Left ventricle myocardium inferior (tissue), 1 donor: ENCODE measurements at places on chromosomes 4 and X. TPM values are rescaled to one million over a fixed set of nuclear protein-coding genes. Genes with fewer than 3 reads are reported as not detected.

ENPEP gene
- total RNA-seq, result 3.5 TPM

SYN1 gene
- total RNA-seq, result 13.9 TPM

GRCh38 chr4:16969696-16970135, 71.3 kb upstream of the LDB2 start:
- H3K27me3 ChIP-seq, result no peaks in the 10 kb centered on the region
- H3K27ac ChIP-seq, result no peak overlapping the region
- H3K4me1 ChIP-seq, result no peaks in the 10 kb centered on the region
- H3K4me3 ChIP-seq, result no peak overlapping the region
- no peak for DNase-seq

GRCh38 chr4:153649572-153649991, 34.5 kb upstream of the TLR2 start:
- peaks cover 17% of the 10 kb centered on the region for H3K4me1 ChIP-seq
- no peaks in the 10 kb centered on the region for H3K27me3 ChIP-seq
- no peak overlapping the region for H3K4me3 ChIP-seq

DNA sequence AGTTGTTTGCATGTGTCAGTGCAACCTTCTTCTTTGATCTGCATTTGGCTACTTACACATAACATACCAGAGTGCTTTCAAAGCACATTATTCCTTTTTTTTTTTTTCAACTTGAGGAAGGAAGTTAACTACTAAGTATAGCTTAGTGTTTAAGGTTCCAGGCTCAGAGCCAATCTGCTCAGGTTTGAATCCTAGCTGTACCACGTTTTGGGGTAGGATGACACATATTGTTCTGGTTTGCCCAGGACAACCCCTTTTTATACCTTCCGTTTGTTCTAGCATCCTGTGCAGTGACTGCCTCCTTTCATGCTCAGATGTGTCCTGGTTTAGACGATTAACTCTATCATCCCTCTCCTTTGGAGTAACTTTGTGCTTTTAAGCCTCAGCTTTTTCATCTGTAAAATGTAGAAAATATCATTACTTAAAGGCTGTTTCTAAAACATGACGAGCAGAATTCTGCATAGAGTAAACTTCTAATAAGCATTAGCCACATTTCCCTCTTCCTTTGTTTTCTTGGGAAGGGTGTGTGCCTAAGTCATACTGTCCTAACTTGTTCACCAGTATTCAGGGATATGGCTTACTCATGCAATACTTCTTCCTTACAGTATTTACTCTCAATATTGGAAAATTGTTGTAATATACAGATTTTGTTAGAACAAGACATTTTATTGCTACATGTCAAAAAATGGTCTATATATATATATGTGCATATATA, 281.3 kb downstream of the C4orf33 start:
- H3K27me3 ChIP-seq, result peaks cover 18% of the 10 kb centered on the region
- DNase-seq, result no peak
- H3K4me3 ChIP-seq, result no peak overlapping the region
- peaks cover 3% of the 10 kb centered on the region for H3K4me1 ChIP-seq
- H3K36me3 ChIP-seq, result no peaks in the 10 kb centered on the region

GRCh38 chrX:19968276-19968675, 22.6 kb downstream of the BCLAF3 start:
- H3K4me3 ChIP-seq, result no peak overlapping the region
- H3K4me1 ChIP-seq, result no peaks in the 10 kb centered on the region
- no peak for DNase-seq

- H3K36me3 ChIP-seq, result no peaks in the 10 kb centered on the region
- no peak overlapping the region for H3K27ac ChIP-seq
- H3K4me1 ChIP-seq, result peaks cover 8% of the 10 kb centered on the region
- H3K27me3 ChIP-seq, result no peaks in the 10 kb centered on the region
- no peak overlapping the region for H3K4me3 ChIP-seq
These were observed 110.3 kb downstream of the SHROOM3 start for GRCh38 chr4:76545226-76545884.

DNA sequence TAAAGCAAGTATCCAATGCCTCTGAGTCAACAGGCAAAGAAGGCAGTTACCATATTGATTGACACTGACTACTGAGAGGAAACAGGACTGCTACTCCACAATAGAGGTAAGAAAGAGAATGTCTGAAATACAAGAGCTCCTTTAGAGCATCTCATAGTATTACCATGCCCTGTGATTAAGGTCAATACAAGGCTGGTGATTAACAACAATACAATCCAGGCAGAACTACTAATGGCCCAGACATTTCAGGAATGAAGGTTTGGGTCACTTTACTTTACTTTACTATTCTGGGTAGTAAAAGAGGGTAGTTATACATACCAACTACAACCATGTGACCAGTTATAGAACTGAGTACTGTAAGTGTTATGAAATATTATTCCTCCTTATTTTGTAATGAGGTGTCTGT, 44.5 kb downstream of the BRWD3 start:
- no peaks in the 10 kb centered on the region for H3K27me3 ChIP-seq
- H3K4me1 ChIP-seq, result no peaks in the 10 kb centered on the region
- no peak overlapping the region for H3K4me3 ChIP-seq
- no peak for DNase-seq
- H3K36me3 ChIP-seq, result no peaks in the 10 kb centered on the region
- H3K27ac ChIP-seq, result no peak overlapping the region

- no peak overlapping the region for H3K4me3 ChIP-seq
- no peaks in the 10 kb centered on the region for H3K27me3 ChIP-seq
- DNase-seq, result no peak
- H3K4me1 ChIP-seq, result no peaks in the 10 kb centered on the region
- H3K36me3 ChIP-seq, result no peaks in the 10 kb centered on the region
- no peak overlapping the region for H3K27ac ChIP-seq
These were observed 58.6 kb upstream of the MCF2 start for GRCh38 chrX:139766545-139766983.

DNA sequence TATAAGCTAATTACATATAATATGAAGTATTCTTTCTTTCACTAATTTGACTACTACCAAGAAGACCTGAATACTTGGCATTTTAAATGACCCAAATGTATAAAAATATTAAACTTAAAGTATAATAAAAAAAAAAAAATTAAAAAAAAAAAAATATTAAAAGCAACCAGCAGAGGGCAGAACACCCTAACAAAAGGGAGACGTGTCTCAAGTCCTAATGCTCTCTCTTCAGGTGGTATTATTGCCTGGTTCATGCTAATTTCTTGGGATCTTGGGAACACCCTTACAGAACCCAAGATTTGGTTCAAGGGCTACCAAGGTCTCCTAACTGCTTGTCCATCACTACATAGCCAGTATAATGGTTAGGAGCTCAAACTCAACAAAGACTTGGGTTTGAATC, 754.8 kb downstream of the RAB28 start:
- H3K4me1 ChIP-seq, result no peaks in the 10 kb centered on the region
- no peak for DNase-seq
- H3K36me3 ChIP-seq, result no peaks in the 10 kb centered on the region
- peaks cover 4% of the 10 kb centered on the region for H3K27me3 ChIP-seq

- no peaks in the 10 kb centered on the region for H3K27me3 ChIP-seq
- no peak overlapping the region for H3K27ac ChIP-seq
These were observed 278.7 kb downstream of the RCHY1 start for GRCh38 chr4:75235359-75235951.
